ENCODE measurements at places on chromosomes 7 and 10.
A peak's percentile ranks its signal among the peaks of the same experiment; 100 is the strongest.

- DNase-seq = no peak
Observed at GRCh38 chr7:69787736-69788431, 189.6 kb downstream of the AUTS2 start.

DNA sequence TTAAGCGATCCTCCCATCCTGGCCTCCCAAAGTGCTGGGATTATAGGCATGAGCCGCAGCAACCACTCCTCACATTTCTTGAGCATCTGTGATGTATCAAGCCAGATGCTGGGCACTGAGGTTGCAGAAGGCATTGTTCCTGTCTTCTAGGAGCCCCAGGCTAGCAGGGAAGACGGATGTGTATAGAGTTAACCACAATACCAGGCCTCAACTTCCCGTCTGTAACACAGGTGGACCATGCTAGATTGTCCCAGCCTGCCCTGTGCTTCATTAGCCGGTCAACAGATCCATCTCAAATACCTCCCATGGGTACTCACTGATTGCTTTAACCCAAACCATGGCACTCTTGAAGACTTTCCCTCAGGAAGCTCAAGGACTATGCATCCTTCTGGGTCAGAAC, 1.8 kb upstream of the CLDN4 start:
- DNase-seq = no peak

- no peak for DNase-seq
Observed at GRCh38 chr10:5942474-5942873, 34.9 kb downstream of the IL15RA start.

- DNase-seq = peak; percentile 23
Observed at GRCh38 chr7:36082910-36083309, 70.1 kb upstream of the EEPD1 start.

DNA sequence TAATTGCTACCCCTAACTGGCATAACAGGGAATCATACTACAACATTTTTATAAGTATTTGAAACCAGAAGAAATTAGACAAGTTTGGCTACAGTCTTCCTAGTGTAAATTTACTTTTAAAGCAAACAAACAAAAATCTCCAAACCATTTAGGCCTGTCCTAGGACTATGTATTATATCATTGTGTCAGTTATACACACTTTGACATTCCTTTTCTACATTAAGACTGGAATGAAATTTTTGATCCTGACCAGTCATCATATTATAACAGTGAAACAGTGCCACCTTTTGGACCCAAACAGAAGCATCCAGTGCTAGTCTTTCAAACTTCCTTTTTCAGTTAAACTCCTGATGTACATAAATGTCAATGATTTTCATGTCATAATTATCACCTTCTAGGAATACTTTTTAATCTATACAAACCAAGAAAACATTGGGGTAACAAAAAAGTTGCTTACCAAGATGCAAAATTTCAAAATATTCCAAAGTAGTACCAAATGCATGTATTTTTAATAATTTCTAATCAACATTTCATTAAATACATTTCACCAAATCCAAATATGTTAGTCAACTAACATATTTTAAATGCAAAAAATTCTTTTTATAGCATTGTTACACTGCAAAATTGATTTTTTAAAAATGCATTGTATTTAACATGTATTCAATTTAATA, 75.7 kb downstream of the IMMP2L start:
- DNase-seq = peak; percentile 58

DNA sequence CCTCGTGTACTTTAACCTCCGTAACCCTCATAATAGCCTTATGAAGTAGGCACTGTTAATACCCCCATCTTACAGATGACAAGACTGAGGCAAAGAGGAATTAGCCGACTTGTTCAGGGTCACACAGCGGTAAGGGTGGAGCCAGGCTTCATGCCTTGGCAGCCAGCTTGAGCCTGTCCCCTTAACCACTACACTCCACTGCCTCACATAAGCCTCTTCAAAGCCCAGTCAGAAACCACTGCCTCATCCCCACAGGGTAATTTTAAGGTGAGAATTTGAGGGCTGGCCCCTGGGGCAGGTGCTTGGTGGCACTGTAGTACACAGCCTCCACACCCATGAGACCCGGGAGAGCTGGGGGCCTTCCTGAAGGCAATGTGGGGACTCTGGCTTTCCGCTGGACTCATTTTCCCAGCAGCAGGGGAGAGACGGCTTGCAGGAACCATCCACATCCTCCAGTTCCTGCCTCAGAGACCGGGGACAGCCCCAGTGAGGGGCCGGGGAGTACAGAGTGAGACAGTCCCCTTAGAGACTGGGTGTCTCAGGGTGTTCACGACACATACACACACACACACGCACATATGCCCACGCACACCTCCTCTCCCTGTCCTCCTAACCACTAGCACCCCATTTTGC, 7.6 kb upstream of the C10orf105 start:
- DNase-seq = peak; percentile 28

- DNase-seq = no peak
Observed at GRCh38 chr7:48512892-48513291, 341.6 kb downstream of the ABCA13 start.

DNA sequence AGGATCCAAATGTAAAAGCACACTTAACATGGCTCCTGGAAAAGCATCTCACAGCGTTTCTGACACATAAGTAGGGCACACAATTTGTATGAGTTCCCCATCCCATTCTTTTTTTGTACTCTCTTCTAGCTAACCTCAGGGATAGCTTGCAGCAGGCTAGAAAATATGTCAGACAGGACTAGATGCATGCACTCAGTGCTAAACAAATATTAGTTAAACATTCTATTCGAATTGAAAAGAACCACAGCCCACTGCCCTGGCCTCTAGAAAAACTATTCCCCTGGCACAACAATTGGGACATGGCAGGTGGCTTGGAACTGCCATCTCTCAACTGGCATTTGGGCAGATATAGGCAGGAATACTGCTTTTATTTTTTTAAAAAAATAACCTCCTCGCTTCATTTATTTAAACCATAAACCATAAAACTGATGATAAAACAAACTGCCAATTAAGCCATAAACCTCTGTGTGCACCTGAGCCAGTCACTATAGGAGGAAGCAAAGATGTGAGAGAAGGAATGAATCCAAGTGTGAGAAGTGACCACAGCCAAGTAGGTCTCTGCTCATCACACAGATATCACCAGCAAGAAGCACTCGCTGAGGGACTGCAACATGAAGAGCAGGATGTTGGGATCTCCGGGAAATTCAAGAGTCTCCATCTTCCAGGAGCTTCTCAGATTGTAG, 394.1 kb downstream of the NEBL start:
- no peak for DNase-seq

GRCh38 chr7:47415318-47416212, 166.3 kb downstream of the TNS3 start:
- DNase-seq = no peak

DNA sequence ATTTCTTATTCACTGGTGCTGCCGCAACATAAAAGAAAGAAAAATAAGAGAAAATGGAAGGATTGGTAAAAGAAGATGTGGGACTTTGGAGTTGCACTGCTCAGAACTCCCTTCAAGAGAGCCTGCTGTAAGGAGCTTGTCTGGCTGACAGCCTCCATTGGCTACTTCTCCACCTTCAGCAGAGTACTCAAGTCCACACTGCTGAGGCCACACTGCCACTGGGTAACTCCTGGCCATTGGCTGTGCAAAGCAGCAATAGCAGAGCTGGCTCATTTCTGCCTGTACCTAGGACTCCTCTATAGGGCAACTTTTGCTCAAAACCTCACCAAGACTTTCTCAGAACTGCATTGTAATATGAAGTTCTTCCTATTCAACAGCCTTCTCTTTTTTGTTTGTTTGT, 38.7 kb upstream of the PCLO start:
- DNase-seq = no peak

DNA sequence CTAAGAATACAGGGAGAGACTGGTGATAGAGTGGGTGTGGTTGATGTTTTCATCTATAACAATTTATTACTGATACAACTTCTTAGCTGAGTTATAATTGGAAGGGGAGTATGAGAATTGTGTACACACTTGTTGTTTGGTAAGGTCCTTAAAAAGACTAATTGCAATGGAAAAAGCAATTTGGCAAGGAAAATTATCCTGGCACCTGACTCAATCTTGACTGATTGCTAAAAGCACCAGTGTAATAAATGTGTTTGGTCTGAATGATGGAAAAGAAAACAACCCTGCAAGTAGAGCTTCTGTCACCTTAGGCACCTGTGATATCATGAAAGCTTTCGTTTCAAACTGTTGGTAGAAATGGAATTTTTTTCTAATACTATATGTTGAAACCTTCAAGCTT, 6.7 kb upstream of the GSDME start:
- no peak for DNase-seq

DNA sequence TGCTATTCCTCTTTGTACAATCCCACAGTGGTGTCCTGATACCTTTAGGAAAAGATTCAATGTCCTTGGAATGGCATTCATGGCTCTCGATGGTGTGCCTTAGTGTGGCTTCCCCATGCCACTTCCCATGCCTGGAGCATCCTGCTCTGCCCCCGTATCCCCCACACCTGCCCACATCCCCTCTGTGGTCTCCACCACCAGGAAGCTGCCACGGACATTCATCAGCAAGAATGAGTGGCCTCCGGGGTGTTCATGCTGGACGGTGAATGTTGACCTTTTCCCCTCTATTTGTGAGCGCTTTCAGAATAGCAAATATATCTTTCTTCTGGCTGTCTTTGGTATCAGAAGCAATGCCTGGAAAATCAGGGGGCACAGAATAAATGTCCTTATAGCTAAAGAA, 262.0 kb upstream of the NRP1 start:
- DNase-seq = no peak

GRCh38 chr7:67990716-67991115, 994.1 kb downstream of the TYW1 start:
- DNase-seq = no peak

DNA sequence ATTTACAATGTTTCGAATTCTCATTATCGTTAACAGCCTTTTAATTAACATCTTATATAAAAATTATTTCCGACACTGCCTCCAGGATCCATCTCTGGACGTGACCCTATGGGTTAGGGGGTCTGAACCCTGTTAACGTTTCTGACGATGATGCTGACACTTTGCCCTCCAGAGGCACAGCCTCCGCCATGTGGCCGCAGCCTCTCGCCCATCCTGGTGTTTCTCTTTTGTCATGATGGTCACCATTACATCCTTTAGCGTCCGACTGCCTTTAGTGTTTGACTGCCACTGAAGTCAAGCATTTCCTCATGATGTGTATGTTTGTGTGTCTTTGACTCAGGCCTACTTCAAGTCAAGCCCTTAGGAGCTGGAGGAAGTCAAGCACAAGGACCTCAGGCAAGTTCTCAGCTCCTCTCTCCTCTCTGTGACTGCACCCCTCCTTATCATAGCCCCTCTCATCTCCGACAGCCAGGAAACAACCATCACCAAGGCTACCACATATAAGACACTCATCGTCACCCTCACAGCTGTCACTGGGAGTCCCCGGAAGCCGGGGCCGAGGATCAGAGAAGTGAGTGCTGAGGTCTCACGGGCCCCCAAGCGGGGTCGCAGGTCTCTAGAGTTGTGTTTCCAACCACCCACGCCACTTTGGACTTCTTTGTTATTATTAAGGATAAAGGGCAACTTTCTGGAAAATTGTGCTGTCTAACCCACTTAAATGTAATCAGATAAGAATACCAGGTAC, 96.1 kb upstream of the PPP2R2D start:
- DNase-seq = no peak

DNA sequence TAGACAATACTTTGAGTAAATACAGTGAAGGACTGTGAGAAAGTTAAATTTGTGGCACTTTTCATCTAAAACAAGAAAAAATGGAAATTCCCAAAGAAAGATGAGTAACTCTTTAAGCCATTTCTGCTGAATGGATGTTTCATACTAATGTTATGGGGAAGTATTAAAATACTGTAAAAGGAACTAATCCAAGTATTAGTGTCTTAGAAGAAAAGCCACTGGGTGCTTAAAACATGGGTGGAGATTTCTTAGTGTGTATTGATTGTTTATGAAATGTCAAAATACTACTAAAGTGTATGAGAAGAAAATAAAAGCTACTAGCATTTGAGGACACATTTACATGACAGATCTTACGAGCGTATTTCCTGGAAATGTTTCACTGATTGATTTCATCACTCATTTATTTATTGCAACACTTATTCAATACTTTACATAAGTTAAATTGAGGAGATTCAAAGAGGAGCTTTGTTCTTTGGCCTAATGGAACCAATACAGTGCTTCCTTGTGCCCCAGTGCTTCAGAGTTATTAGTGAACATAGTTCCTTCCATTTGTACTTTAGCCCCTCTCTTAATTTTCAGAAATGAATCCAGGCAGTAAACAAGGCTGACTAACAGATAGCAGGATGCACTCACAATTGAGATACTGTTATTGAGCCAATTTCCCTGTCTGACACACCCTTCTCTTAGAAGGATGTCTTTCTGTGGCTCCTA, 155.5 kb upstream of the AHR start:
- peak; percentile 30 for DNase-seq

DNA sequence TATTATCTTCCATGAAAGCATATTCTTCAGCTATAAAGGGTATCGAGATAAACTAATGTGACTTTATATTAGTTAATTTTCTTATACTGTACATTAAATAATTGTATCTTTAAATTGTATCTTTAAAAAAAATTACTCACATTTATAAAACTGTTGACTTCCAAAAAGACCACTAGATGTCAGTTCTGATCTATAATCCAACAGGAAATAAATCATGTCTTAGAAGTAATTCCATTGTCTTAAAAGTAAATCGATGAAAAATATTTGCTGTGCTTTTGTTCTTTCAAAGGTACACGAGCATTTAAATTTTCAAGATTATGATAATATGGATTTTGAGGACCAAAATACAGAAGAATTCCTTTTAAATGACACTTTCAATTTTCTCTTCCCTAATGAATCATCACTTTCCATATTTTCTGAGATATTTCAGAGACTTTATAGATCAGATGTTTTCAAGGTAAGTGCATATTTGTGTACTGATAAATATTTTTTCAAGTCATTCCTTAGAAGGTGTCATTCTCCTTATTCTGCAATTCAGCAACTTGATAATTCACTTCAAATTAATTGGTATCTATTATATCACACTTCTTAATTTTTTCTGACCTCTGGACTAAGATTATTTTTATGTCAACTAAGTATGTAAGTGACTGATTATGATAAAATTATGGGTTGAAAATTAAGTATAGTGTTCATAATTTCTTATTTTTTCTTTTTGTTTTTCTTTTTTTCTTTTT, 138.5 kb downstream of the CPED1 start:
- peak; percentile 3 for DNase-seq

GRCh38 chr7:5649641-5650040, 131.8 kb downstream of the RNF216 start:
- DNase-seq = no peak

- no peak for DNase-seq
Observed at GRCh38 chr7:75776295-75776971, 4.4 kb upstream of the CCL26 start.

GRCh38 chr10:114859222-114859621, 37.6 kb downstream of the FHIP2A start:
- DNase-seq = no peak

DNA sequence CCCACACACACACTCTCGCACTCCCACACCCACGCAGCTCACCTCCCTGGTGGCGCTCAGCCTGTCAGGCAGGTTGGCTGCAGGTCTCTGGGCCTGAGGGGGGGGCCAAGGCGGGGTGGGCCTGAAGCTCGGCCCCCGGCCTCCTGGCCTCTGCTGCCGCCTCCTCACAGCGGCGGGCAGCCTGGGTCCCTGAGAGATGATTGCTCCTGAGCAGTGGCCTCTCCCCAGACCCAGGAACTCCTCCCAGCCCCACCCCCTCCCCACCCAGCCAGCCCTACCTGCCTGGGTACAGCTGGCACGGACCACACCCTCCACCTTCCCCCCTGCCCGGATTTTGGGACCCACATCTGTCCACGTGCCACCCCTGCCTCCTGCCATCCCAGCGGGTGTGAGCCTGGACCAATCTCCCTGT, 4.6 kb upstream of the TMEM184A start:
- DNase-seq = no peak

Data from erythroblast (primary cell).